ENCODE measurements at places on chromosomes 5 and 9.

- no peak for DNase-seq
These were observed 92.5 kb upstream of the CPEB4 start for GRCh38 chr5:173795601-173796000.

DNA sequence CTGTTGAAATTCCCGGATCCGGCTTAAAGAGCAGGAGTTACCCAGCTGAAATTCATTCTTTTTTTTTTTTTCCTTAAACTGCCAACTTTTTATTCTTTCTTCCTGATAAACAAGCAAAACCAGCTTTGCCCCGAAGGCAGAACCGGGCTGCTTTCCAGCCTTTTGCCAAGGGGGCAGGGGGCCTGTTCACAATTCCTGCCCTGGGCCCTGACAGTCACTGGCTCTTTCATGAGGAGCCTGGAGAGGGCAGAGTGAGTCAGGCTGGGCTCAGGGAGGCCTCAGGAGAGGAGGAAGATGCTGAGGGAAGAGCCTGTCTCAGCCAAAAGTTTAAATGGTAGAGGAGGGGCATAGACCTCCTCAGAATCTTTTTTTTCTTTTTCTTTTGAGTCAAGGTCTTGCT, 4.8 kb downstream of the GLIPR2 start:
- DNase-seq: no peak

GRCh38 chr5:95649842-95650620, 3.5 kb downstream of the RFESD start:
- DNase-seq: no peak

- no peak for DNase-seq
These were observed 11.4 kb downstream of the HAND1 start for GRCh38 chr5:154466671-154467070.

DNA sequence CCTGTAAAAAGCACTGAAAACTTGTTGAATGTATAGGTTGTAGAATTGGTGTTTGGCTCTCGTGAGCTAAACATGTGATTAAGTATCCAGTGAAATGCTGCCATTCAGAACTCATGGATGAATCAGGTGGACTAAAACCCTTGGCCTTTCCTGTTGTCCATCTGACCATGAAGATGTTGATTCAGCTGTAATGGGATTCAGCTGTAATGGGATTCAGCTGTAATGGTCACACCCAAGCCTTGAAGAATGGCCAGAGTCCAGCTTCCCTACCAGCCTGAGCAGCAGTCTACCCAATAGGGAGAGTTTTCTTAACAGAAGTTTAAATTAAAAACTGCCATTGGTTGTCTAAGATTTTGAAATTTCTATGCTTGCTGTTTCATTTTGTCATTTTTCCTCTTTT, 18.1 kb downstream of the MAMDC2 start:
- DNase-seq: no peak

DNA sequence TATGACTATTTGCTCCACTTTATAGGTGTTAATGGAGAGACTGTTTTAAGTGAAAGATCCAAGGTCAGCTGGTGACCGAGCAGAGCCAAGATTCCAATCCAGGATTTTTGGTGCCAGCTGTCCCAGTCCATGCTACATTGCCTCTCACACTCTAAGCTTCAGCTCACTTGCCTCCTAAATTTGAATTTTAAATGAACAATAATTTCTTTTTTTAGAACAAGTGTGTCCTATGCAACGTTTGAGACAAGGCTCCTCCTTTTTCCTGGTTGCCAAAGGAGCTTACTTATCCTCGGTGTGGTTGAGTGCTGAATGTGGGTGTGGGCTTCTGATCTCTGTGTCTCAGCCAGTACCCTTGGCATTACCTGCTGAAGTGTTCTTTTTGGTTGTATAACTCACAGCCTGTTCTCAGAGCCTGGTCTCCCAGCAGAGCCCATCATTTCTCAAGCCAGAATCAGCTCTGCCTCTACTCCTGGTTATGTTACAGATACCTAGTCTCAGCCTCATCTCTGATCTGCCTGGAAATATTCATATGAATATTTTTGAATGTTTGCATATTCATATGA, 4.0 kb upstream of the PRRC1 start:
- no peak for DNase-seq

- DNase-seq: no peak
These were observed 95.3 kb upstream of the SLC27A6 start for GRCh38 chr5:128869970-128870369.

DNA sequence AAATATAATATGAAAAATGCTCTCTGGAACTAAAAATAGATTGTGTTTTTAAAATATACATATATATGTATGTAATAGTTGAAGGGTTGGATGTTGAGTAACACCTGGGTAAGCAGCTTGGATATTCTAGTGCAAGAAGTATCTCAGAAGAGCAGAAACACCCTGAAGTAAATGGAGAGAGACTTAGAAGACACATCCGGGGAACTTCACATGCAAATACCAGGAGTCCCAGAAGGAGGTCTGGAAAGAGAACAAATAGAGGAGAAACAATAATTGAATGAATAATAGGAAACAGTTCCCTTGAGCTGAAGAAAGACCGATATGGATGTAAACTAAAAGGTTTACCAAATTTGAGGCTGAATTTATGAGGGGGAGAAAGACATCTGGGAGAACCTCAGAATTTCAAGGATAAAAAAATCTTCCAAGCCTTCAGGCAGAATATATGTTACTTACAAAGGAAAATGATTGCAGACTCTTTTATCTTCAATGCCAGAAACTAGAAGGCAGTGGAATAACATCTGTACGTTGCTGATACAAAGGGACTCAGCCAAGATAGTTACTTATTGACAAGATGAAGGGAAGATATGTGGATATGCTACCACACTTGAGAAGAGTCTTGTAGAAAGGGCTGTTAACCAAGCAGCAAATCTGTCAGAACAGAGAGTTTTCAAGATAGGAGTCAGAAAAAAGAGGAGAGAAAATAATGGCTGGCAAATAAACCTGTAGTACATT, 42.7 kb downstream of the HSDL2 start:
- no peak for DNase-seq
